ENCODE measurements at places on chromosomes 5 and 9.

DNA sequence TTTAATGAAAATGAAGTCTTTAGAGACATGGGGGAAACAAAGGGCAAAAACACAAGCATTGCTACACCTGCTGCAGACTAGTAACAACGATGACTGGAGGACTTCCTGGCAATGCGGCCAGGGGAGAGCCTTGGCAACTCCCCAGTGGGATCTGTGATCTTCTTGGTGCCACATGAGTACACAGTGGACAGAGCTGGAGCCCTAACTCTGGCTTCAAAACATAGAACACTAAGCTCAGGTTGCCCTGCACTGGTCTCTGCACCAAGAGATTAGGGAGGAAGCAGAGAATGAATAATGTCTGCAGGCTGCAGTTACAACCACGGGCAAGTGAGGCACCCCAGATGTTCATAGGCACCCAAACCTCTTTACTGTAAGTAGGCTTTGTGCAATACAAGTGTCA lies 91.1 kb downstream of the MRPS27 start:
- DNase-seq, result no peak

GRCh38 chr9:136285501-136286358 lies 18.2 kb downstream of the CCDC187 start:
- DNase-seq, result no peak

- no peak for DNase-seq
Observed at GRCh38 chr5:178808886-178809285, 50.9 kb upstream of the ZNF354B start.

DNA sequence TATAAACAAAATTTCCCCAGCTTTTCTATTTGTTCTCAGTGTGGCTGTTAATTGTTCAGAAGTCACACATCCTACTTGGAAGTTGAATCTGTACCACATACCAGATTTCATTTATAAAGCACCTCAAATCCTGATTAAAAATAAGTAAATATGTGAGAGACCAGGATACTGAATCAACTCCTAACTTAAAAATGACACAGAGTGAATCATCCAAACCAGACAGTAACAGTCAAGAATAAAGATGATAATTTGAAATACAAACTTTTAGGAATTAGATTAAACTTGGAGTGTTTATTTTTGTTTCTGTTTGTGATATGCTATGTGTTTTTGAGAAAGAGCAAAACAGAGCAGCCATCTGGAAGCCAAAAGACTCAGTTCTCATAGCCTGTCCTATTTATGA lies 633.2 kb upstream of the RORB start:
- no peak for DNase-seq

- DNase-seq, result no peak
Observed at GRCh38 chr5:159049844-159050315, 49.8 kb downstream of the EBF1 start.

DNA sequence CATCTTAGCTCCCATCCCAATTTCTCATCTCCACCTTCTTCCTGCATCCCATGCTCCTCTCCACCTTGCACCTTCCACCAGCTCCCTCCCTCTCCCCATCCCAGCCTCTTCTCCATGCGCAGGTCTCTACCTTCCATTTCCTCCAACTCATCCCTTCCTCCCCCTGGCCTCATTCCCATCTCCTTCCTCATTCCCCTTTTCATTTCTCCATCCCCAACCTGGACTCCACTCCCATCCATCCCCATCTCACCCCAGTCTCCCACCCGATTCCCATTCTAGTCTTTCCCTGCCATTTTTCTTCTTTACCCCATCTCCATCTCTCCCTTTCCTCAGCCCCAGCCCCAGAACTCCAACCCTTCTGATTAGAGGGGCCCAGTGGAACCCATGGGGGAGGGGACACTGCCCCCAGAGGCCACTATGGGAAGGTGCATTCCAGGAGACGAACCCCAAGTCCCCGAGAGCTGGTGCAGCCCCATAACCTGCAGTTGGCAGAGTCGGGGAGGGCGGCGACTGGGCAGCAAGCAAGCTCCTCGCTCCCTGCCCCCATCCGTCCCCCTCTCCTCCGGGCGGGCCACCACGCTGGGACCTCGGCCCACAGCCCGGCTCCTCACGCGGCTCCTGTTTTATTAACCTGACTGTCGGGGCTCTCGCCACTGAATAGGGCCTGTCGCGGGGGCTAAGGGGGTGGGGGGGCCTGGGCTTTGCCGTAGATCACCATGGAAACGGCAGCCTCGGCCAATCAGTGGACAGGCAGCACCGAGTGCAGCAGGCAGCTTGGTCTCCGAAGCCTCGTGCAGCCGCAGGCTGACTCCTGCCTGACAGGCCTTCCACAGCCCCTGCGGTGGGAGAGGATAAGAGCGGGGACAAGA lies 66.7 kb downstream of the PCDH1 start:
- DNase-seq, result no peak
